ENCODE measurements at places on chromosomes 6 and 20.

- no peak for DNase-seq
These were observed 42.3 kb upstream of the LAMA4 start for GRCh38 chr6:112296694-112297093.

- no peak for DNase-seq
These were observed 645.5 kb downstream of the GRIK2 start for GRCh38 chr6:102038964-102039363.

DNA sequence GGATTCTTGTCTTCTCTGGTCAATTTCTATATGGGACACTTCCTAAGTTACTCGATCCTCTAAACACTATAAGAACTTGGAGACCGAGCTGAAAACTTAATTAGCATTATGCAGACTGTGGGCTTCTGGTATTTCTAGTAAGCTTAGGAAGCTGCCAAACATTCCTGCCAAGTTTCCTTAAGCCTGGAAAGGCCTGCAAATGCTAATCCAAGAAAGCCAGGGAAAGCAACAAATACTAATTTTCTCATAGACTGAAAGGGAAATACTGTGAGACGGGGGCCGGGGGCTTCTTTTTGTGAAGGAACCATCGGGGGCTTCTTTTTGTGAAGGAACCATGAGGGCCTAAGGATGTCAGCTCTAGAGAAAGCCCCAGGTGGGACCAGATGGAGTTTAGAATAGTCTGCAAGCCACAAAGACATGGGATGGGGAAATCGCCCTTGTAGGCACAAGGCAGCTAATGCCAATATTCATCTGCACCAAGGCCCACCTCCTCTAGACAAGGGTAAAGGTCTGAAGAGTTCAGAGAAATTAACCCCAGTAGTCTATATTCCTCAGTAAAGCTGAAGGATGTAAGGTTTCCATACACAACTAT lies 332.4 kb upstream of the PRDM1 start:
- DNase-seq, result no peak

DNA sequence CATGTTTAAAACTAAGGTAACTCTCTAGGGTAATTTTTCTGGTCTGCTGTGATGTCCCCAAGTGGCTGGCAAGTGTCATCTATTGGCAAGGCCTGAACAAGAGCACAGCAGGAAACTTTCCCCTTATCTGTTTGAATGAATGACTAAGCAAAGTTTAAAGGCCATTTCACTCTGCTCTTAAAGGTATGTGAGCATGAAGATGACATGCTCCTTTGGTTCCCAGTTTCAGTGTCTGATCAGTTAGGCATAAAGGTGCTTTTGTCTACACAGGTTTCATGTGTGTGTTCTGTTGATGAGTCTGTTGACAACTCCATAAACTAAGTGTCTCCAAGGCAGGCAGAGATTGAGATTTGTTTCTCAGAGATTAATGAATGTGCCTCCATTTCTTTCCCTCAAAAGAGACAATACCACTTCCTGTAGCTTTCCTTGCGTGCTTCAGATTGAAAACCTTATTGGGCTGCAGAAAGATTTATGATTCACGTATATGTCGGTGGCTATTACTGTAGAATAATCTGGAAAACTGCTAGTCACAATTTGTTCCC lies 83.9 kb downstream of the MAP3K7 start:
- DNase-seq, result no peak

DNA sequence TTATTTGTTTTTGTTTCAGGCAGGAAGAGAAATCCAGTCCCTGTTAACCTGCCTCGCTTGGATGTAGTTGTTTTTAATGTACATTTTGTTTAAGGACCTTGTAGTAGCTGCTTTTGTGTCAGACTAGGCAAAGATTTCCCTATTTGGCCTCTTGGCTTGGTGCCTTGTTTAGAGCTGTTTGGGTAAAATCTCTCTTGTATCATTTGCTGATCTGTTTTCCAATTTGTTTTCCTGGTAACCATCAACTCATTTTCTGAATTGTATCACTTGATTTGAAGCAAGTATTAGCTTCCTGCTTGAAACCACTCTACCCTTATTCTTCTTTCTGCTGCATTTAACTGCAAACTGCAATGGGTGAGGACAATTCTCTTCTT lies 160.7 kb downstream of the ZFAND3 start:
- DNase-seq, result no peak

- no peak for DNase-seq
These were observed 16.3 kb upstream of the TRPC4AP start for GRCh38 chr20:35108921-35109320.

GRCh38 chr6:149032599-149033405 lies 284.7 kb upstream of the TAB2 start:
- DNase-seq, result no peak

DNA sequence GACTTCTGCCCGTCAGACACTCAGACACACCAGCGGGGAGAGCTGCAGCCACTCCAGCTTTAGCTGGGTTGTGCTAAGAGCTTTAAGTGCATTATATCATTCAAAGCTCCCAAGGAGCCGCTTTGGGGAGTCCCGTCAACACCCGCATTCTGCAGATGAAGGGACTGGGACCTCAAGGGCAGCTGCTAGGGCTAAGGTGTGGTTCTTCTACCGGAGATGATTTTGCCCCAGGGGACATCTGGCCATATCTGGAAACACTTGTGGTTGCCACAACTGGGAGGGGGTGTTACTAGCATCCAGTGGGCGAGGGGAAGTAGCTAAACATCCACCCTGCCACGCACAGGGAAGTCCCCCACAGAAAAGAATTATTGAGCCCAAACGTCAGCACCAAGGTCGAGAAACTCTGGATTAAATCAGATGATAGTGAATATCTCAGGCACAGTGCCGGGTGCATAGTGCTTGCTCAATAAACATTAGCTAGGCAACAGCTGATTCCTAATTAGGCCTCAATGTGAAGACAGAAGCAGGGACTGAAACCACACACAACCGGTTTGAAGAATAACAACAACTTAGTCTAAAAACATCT lies 29.6 kb downstream of the PMEPA1 start:
- no peak for DNase-seq

DNA sequence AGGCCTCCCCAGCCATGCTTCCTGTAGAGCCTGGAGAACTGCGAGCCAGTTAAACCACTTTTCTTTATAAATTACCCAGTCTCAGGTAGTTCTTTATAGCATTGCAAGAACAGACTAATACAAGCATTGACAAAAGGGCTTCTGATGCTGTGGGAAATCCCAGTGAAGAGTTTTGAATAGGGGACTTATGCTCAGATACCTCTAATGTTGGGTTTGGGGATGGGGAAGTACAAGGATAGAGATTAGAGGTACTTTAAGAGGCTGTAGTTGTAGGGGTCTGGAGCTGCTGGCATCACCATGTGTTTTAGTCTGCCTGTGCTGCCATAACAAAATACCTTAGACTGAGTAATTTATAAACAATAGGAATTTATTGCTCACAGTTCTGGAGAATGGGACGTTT lies 8.8 kb downstream of the SLX4IP start:
- DNase-seq, result no peak

DNA sequence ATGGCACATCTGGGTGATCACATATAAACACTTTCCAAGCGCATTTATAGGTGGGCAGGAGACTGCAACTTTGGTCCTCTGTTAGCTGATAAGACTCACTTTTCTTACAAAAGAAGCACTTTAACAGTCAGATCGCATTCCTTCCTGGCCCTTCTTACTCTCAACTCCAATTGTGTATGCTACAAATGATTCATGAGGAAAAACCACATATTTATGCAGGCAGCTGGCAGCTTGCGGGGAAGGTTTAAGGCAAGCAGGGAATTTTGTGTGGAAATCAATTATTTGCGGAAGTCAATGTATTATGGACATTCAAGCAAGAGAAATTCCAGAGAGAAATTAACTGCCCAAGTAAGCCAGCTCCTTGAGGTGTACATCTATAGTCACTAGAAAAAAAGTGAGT lies 194.0 kb downstream of the PKHD1 start:
- DNase-seq, result no peak

- DNase-seq, result no peak
These were observed 3.7 kb downstream of the TFB1M start for GRCh38 chr6:155310596-155310995.

DNA sequence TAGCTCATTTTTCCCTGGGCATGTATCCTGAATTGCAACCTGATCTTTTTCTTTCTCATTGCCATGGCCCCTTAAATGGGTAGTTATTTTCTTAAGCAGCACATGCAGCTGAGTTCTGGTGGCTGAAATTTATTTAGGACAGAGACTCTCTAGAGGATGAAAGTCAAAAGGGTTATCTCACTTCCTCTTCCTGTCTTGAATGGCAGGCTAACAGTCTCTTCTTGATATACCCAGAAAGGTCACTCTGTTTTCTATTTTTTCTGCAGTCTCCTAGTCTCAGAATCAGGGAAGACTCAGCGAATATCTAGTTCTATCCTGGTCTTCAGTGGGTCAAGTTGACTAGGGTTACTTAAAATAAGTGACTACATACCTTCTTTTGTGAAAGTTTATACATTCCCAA lies 243.3 kb downstream of the EPHA7 start:
- no peak for DNase-seq

DNA sequence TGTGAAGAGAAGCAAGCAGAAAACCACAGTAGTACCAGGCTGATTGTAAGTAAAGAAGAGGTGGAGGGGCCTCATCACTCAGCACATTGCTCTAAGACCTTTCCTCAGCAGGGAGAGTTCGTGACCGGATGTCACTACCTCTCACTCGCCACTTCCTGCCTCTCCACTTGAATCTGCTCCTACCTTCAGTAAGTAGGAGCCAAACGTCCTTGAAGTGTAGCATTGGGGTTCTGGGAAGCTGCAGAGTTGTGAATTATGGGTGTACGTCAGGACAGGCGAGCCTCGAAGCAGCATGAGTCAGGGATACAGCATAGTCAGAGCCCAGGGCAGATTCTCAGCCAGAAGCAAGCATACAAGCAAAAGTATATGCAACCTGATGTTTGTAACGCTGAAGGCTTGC lies 224.9 kb downstream of the PHACTR1 start:
- no peak for DNase-seq
